Umbilical cord (tissue), 2 donors: ENCODE measurements at places on chromosomes 1 and 21. TPM values are rescaled to one million over a fixed set of nuclear protein-coding genes. Genes with fewer than 3 reads are reported as not detected.

The DIP2A gene
- total RNA-seq, result 29.1 TPM

The C1orf94 gene
- total RNA-seq, result 0.72 TPM

The ADCY10 gene
- total RNA-seq, result 1.9 TPM

DNA sequence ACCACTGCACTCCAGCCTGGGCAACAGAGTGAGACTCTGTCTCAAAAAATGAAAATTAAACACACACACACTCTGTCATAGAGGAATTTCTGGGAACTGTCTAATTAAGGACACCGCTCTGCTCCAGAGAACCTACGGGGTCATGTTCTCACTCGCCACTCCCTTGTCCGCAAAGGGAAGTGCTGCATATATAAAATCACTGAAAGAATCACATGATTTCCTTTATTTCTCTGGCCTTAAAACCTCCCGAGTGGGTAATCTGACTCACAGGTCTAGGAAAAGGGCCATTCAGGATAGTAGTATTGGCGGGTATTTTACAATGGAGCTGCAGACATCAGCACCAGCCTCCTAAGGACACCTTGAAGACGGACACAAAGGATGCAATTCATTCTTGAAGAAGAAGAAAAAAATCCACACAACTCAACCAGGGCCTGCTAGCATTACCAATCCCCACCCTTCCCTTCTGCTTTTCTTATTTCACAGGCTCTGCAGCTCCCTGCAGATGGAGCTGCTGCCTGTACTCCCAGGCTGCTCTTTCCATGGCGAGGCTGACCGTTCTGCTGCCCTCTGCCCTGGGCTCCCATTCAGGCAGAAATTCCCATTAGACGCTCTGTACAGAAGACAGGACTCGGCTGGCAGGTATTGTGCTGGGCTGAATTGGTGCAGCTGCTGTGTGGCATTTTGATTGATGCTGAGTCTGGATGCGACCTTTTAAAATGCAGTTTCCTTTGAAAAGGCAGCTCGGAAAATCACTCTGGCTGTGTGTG is 53.3 kb upstream of the FAM89A start:
- DNase-seq, result no peak

DNA sequence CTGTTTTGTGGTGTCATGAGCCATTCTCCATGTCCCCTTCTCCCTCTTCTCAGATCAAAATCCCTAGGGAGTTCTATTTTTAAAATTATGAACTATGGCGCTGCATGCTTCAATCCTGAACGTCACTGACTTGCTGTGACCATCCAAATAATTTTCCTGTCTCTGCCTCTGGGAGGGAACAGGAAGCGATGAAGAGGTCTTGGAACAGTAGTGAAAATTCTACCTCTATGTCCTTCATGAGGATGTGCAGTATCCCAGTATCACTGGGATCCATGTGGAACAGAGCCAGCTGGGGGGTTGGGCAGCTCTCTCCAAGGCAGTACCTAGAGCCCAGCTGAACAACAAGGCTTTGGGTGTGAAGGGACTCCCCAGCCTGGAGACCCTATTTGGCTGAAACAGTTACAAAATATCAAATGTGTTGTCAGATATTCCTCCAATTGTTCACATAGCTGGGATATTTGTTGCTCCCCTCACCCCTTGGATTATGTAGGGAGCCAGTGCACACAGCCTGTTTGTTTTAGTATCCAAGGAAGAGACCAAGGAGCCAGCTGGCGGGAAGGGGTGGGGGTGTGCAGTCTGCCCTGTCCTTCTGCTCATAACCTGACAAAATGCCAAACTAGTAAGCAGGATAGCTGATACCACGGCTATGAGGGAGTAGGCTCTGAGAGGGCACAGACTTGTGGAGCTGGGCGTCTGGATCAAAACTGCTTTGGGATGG is 7.6 kb downstream of the DCLRE1B start:
- peak; percentile 70 for DNase-seq

DNA sequence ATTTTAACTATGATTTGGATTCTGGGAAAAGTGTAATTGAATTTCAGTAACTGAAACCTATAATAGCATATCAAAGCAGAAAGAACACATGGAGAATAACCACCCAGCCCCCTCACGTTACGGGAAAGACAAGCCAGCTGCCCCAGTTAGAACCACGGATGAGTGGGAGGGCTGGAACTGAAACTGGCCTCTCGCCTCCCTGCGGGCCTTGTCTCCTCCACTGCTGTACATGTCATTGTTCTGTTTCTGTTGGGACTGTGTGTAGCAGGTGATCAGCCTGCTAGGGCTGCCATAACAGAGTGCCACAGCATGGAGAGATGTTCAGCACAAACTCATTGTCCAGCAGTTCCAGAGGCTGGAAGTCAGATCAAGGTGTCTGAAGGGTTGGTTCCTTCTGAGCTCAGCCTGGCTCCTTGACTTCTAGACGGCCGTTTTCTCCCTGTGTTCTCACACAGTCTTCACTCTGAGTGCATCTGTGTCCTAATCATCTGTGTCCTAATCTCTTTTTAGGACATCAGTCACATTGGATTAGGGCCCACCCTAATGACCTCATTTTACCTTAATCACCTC is 52.4 kb downstream of the MAP3K21 start:
- no peak for DNase-seq

DNA sequence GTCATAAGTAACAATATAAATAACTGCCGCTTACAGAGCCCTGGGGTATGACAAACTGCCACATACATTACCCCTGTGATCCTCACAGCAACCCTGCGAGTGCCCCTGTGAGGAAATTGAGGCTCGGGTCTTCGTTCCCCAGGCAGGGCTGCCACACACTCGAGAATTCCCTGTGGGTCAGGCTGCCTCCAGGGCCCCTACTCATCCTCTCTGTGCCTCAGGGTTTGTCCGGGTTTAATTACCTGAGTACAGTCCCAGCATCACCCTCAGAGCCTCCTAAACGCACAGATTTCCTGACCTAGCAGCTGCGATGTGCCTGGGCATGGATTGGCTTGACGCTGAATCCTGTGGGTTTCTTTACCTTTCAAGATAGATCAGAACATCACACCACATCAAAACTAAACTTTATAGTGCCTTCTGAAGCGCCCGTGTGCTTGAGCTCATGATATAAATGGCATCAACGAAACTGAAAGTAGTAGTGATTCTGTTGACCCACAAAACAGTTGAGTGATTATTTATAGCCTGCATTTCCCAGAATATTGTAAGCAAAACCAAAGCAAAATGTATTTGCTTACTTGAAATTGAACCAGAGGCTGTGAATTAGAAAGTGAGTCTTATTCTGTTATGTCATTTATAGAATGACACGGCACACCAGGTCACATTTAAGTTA is 14.0 kb downstream of the SLC37A1 start:
- DNase-seq, result no peak
